Activated naive CD4-positive, alpha-beta T cell treated with anti-CD3 and anti-CD28 coated beads, Interleukin-2, amount 10 ng/mL, durations not matched to agents 7 days and 5 days (primary cell): ENCODE measurements at places on chromosomes 3 and 15.
A peak's percentile ranks its signal among the peaks of the same experiment; 100 is the strongest.

GRCh38 chr15:89657686-89658200 lies 2.5 kb upstream of the KIF7 start:
- no peak for DNase-seq

- DNase-seq = peak; percentile 82
Measured at GRCh38 chr15:58484791-58485600, 53.2 kb downstream of the LIPC start.

DNA sequence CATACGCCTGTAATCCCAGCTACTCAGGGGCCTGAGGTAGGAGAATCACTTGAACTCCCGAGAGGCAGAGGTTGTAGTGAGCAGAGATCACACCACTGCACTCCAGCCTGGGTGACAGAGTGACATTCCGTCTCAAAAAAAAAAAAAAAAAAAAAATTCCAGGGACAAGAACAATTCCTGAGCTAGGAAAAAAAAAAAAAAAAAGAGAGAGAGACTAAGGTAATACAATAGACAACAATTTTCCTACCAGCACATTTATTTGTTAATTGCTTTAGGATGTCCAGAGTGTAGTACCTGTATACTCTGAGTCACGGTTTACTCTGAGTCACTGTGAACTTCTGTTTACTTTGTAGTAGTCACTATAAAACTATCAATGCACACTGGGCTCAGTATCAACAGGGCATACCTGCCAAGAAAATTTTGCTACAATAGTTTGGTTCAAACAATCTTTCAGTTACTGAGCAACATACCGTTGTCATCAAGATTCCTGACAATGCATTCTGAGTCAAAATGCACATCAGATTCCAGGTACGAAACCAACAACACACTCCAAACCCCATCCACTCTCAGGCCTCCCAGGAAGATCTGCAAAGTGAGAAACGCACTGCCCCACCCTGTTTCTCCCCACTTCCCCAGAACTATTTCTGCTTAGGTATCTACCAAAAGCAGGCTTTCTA lies 28.3 kb downstream of the IGF2BP2 start:
- no peak for DNase-seq

- no peak for DNase-seq
Measured at GRCh38 chr15:89672221-89673164, 6.7 kb downstream of the PLIN1 start.

- no peak for DNase-seq
Measured at GRCh38 chr3:151430821-151431484, 29.9 kb downstream of the IGSF10 start.

DNA sequence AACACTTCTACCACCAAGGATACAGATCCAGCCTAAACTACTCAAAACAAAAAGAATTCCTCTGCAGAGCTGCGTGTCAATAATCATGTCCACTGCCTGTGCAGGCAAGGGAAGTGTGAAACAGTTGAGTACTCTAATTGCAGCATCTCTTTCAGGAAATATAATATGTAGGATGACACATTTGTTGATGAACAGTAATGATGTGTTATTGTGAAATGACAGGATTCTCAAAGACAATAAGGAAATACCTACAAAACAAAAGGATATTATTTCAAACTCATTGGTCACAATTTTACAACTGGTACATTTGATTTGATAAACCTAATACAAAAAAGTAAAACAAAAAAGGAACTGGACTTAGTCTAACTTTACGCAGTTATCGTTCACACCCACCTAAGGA lies 4.4 kb downstream of the SPG11 start:
- no peak for DNase-seq

- no peak for DNase-seq
Measured at GRCh38 chr3:52374173-52374572, 58.1 kb downstream of the DNAH1 start.

DNA sequence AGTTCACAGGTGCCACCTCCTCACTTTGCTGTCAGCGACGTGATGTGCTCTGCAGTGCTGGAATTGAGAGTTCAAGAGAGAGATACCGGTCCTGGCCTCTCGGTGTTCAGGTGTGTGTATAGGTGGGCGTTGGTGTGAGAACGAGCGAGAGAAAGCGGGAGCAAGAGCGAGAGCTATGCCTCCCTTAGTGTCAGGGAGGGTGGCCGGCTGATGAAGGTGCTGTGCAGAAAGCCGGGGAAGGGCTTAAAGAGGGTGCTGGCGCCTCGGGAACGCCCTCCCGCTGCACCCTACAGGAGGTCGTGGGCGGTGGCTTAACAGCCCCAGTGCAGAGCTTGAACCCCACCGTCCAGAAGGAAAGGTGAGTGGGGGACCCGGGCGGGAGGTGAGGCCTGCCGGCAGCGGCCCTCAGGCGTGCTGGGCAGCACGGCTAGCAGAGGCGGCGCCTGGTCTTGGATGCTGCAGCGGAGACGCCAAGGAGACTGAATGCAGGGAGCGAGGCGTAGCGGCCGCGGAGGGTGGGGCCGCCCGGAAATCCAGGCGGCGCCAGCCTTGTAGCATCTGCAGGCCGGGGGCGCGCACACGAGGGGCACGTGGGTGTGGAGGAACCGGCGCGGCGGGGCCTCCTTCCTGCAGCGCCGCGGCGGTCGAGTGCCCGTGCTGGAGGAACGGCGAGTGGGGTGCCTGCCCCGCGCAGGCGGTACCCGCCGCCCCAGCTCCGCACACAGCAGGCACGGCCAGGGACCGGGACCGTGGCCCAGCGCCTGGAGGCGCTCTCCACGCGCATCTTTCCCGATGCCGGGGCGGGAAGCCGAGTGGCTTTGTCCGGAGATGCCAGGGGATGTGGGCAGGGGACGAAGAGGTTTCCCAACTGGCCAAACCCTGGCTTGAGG lies 246.8 kb upstream of the TOPAZ1 start:
- DNase-seq = peak; percentile 53

DNA sequence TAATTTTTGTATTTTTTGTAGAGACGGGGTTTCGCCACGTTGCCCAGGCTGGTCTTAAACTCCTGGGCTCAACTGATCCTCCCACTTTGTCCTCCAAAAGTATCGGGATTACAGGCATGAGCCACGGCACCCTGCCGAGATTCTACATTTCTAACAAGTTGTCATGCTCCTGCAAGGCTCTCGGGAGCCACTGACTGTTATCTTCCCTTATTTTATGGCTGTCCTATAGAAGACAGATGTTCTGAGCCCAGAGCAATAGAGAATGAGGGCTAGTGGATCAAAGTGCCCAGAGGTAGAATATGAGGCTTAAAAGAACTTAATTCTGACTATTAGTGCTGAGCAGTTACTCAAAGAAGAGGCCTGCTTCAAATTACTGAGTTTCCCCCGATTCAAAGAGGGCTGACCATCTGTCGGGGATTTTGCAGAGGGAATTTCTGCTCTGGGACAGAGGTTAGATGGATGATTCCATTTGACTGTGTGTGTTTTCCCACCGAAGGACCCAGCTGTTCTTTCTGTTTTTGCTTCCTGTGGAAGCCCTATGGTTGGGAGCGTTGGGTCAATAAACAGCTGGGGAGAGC lies 39.5 kb downstream of the ITPR1 start:
- no peak for DNase-seq

GRCh38 chr15:70605606-70606410 lies 157.6 kb downstream of the UACA start:
- DNase-seq = no peak

DNA sequence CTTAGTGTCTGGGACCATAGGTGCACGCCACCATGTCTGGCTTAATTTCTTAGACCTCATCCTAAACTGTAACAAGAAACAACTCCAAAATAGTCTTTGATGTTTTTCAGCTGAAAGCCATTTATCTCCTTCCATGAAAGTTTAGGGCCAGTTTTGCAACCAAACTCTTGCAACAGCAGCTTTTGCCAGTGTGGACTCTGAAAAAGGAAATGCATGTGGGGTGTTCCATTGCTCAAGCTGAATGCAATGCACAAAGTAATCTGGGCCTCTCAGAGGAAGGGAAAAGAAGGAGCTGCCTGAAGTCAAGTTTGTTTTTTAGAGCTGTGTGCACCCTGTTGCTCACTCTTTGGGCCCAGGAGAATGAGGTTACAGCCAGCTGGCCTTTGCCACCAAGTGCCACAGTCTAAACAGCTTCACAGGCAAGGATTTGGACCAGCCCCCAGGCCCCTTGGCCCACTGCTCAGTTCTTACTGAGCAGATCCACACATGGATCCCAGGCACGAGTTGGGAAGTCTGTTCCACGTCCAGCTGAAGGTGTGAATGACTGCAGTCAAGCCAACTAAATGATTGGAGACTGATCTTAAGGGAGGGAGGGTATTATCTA lies 212.3 kb upstream of the LRRFIP2 start:
- DNase-seq = no peak

DNA sequence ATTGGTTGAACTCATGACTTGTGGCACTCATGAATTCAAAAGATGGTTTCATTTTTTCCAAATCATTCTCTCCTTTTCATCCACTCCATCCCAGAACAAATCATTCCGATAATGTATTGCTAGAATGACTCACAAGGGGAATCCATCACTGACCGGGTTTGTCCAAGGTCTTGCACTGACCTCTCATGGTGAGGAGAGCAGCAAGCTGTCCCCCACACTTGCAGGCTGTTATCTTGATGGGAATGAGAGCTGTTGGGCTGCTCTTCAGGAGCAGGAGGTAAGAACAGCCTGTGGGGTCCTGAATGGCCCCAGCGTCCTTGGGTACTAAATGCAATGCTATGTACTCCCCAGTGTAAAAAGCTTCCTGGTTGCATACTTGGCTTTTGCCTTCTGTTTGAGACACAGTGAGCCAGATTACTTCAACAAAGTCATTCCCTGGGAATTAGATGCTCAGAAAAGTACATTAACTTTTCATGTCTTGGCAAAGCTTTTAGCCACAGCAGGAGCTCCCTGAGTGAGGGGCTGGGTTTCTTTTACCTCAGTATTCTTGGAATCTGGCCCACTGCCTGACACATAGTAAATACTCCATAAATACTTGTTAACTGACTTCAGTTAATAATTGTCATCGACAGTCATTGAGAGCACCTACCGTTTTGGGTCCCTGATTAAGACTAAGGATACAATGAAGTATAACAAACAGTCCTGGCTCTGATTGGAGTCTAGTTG lies 24.1 kb downstream of the CCNL1 start:
- DNase-seq = no peak

DNA sequence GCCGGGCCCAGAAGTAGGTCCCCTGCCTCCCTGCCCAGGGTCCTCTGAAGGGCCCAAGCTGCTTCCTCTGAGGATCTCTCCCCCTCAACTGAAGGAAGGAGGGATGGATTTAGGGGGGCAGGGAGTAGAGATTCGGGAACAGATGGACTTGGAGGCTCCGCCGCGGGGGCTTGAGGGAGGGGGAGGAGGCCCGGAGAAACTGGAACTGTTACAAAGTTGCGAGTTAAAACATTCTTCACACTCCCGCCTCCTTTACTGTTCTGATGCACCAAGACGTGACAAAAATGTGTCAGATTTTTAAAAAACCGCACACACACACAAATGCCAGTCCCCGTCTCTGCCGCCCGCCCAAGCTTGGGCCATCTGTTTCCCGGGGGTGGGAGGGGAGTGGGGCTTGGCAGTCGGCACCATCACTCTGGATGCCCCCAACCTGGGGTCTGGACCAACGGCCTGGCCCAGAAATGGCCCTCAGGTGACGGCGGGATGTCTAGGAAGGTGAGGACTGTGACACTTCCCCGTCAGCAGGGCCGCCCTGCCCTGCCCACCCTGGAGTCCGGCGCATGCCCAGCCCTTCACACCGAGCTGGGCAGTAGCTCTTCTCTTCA lies 25.0 kb upstream of the LINGO1 start:
- DNase-seq = no peak

DNA sequence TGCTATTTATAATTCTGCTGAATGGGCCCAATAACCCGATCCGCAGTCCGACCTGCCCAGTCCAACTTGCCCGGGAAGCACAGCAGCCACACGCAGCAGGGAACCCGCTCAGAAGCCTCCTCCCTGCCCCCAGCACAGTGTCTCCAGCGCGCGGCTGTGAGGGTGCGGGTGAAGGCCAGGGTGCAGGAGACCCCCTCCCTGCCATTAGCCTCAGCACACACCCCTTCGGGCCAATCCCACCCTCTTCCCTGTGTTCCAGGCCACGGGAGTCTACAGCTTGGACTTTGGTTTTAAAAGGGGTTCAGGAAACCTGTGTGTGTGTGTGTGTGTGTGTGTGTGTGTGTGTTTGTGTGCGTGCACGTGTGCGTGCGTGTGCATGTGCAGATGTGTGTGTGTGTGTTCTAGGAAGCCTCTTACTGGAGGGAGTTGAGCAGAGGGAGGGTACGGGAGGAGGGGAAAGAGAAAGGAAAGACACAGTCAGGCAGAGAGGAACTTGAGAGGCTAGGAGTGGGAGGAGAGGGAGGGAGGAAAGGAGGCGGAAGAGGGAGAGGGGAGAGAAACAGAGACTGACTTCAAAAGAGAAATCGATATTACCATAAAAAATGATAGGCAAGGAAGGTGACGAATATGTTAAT lies 34.2 kb downstream of the ATP2B2 start:
- DNase-seq = no peak

- DNase-seq = peak; percentile 47
Measured at GRCh38 chr3:63979093-63979885, 44.0 kb downstream of the PSMD6 start.
